ENCODE measurements at places on chromosomes 5 and 9.

DNA sequence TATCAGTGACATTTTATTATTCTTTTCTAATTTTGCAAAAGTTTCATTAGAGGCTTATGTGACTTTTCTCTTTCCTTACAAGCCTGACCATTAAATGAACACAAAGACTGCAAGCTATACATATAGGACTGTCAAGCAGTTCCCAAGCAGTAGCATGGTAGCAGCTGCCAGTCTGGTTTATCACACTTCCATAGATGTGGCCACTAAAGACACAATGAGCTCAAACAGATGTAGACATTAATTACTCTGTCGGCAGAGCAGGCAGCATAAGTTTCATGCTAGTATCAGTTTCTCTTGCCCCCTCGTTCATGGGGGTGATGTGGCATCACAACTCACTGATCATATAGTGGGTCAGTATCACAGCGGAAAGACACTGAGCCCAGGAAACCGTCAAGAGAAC lies 89.5 kb downstream of the CDH10 start:
- DNase-seq, result no peak

GRCh38 chr9:35257986-35258659 lies 96.3 kb downstream of the UNC13B start:
- DNase-seq, result no peak

DNA sequence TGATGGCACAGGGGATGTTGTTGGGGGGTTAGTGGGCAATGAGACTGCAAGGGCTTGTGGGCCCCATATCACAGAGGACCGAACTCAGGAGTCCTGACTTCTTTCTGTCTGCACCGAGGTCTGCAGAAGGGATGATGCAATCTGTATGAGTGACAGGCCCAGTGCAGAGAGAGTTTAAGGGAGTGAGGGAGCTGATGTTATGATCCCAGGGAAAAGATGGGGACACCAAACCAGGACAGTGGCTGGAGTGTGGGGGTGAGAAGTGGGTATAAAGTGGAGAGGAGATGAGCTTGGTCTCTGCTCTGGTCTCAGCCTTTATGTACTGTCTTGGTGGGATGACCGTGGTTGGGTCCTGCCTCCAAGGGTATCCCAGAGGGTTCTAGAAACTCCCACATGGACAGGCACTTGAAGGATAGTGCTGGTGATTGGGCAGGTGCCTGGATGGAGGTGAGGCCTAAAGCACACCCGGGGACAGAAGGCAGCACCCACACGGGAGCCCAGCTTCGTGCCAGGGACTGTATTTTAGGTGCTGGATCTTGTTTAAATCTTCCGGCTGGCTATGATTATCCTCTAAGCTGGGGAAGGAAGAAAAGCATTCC lies 21.9 kb downstream of the GSN start:
- no peak for DNase-seq

GRCh38 chr5:109256486-109256885 lies 153.3 kb downstream of the PJA2 start:
- DNase-seq, result no peak

DNA sequence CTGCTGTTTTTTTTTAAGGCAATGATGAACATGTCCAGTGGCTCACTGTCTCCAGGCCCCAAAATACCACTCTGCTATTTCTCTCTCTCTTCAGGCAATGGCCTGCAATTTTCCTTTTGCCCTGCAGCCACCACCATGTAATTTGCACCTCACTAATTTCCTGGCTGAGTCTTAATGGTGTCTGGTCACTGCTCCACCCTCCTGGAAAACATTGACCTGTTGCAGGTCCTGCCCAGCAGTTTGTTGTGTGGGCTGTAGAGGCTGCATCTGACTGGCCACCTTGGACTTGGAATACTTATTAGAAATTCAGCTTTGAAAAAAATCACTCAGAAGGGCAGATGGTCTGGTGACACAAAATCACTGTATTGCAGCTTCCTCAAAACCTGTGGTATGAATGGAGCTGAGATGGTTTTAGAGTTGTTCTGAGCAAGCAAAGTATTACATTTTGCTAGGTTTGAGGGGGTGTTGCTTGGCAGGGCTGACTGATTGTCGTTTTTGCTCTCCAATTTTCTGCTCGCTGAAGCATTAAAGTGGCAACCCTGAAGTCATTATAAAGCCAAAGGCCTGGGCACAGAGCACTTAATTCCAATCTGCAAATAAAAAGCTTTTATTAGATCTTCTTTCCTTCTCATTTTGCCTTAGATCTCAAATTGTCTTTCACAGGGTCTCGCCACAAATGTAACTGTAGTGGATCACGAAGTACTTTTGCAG lies 134.8 kb downstream of the TMEM174 start:
- DNase-seq, result no peak

DNA sequence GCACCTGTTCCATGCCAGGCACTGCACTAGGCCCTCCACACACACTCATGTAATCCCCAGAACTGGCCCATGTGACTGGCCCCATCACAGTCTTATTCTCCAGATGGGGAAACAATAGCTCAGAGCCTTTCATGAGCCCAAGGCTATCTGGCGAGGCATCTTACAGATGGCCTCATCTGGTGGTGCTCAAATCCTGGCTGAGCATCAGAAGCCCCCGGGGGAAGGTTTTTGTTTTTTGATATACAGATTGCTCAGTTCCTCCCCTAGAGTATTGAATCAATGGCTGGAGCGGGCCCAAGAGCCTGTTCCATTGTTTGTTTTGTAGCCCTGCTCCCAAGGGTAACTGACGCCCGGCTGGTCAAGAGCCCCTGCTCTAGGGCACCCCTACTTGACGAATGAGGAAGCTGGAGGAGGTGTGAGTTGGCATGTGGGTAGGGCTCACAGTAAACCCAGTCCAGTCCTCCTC lies 145.3 kb upstream of the RAPGEF1 start:
- DNase-seq, result no peak

- DNase-seq, result no peak
Observed at GRCh38 chr5:145189746-145190145, 645.4 kb downstream of the PRELID2 start.

DNA sequence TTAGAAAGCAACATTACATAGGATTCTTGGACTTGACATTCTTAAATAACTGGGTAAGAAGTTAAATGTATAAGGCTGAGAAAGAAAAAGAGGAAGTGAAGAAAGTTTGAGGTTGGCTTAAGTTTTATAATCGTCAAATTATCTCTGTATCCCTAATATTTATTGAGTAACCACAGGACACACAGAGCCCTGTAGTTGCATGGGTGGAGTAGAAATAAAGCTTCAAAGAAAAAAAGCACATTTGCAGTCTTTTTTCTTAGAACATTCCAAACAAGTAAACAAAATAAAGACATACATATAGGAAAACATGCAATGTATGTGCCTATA lies 137.0 kb downstream of the CCDC192 start:
- DNase-seq, result peak; percentile 3

DNA sequence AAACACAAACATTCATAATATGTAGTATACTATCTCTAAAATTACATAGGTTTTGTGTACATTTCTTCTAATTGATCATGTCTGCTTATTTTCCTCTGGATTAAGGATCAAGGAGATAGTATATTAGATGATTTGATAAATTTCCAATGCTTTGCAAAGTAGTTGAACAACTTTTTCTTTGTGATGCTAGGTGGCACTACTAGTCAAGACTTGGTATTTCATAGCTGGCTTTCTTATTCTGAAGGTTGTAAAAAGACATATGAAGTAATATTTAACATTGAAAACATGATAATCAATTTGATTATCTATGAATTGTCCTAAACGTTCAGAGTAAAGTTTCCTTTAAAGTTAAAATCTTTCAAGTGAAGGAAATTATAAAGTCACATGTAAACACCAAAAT lies 106.1 kb upstream of the FGF10 start:
- DNase-seq, result no peak

- DNase-seq, result peak; percentile 72
Observed at GRCh38 chr5:179530069-179530998, 20.0 kb upstream of the RUFY1 start.

GRCh38 chr9:34479431-34479866 lies 20.8 kb downstream of the DNAI1 start:
- no peak for DNase-seq

DNA sequence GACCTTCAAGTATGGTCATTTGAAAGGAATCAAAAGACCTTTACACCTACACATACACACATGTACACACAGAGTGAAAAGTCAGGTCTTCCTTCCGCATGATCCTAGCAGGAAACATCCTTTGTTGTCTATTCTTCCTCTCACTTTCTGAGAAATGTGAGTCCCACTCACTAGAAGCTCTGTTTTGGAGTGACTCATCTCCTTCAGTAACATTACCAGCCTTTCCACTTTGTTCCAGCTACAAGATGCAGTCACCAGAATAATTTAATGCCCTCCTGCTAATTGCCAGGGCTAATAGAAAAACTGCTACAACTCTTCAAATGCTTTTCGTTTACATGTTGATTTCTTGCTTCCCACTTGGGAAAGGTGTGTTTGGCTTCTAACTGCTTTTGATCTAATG lies 417.3 kb downstream of the RASEF start:
- DNase-seq, result no peak

DNA sequence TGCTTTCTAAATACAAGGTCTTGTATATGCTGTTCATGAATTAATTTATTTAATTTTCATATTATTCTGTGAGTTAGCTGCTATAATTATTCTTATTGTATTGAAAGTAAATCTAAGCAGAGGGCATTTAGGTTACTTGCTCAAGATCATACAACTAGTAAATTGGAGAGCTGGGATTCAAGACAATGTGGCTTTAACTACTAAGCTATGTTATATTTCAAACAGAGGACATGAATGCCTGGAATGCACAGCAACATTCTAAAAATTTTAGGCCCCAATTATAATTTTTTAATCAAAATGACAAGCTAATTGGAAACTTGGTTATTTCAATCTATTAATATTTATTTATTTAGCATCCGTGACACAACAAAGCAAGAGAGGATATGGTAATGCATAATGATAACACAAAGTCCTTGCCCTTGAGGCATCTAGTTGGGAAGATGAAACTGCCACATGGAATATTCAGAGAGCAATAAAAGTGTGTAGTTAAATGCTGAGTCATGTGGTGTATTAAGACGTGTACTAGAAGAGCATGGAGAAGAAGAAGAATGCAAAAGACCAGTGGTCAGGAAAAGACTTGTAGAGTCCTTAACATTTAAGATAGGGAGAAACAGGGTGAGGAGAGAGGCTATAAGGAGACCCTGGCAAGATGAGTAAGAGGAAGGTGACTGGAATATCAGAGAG lies 24.4 kb downstream of the CTXN3 start:
- DNase-seq, result no peak

DNA sequence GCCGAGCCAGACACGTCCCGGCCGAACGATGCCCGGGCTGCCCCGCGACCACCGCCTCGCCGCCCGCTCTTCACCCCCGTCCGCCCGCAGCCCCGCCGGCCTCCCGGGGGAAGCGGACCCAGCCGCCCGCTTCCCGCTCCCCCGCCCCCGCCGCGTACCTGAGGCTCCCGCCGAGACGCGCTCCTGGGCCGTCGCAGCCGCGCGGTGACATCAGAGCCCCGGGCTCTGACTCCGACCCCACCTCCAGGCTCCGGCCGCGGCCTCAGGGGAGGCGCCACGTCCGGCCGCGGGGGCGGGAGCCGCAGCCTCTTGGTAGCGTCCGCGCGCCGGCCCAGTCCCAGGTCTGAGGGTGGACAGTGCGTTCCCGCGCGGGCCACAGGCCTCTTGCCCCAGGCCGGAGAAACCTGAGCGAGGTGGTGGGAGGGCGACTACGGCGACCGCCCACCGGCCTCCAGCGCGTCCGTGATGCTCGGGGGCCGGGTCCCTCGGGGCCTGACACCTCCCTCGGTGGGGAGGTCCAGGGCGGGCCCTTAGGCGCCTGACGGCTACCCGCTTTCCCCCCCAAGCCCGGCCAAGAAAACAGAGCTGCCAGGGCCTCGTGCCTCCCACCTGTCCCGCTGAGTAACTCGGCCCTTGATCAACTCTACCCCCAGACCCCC lies at the start of gene SHROOM1:
Gene SHROOM1, minus strand, starts transcription at position 212 of the 659 bp plus-strand sequence. CDS start 4,507 bp downstream, outside the sequence.
- peak; percentile 73 for DNase-seq

DNA sequence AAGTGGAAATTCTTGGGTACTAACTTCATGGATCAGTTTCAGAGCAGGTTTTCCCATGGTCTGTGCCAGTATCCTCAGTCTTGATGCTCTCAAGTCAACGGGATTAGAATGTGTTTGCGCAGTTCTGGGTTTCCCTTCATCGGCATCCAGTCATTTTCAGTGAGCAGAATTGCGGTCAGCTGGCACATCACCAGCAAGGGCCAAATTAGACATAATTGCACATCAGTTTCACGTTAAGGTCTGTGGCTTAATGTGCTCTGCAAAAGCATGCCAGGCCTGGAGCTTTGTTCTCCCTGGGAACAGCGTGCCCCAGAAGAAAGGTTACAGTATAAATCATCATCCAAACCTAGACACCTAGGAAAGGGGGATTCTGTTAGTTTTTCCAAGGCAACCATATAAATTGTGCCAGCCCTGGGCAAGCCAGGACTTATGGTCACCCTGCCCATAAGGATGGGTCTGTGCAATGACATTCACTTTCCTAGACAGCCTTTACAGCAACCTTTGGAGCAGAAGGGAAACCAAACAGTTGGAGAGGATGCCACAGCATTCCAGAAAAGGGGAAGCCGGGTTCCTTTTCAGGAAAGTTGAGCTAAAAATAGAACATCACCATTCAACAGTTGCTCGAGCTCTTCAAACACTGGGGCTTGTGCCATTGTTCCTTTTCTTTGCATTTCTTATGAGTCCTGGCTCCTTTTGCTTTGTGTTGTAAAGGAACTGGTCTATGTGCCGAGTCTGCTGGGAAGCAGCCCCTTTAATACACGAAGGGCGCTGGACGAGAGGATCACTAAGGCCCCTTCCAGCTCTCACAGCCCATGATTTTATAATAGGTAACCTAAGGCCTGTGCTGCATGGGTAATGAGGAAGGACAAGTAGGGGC lies 23.1 kb downstream of the IQGAP2 start:
- no peak for DNase-seq

Data from GM12891 (cell line).